ENCODE measurements at places on chromosomes 11 and 22. TPM values are rescaled to one million over a fixed set of nuclear protein-coding genes. Genes with fewer than 3 reads are reported as not detected.

Gene PANX3
- total RNA-seq: not detected

Gene SLN
- total RNA-seq: 5.9 TPM

Gene E2F8
- total RNA-seq: 2.7 TPM

Gene DEPDC7
- total RNA-seq: 2.4 TPM

Gene SOX10
- total RNA-seq: 22.5 TPM

Gene PRAME
- not detected for total RNA-seq

Gene C22orf31
- not detected for total RNA-seq

Gene KCNJ4
- total RNA-seq: 0.32 TPM

Gene DMC1
- 19.0 TPM for total RNA-seq

Gene LRRC10B
- total RNA-seq: 1.1 TPM

Data from suprapubic skin (tissue), 4 donors.